ENCODE measurements at places on chromosomes 3 and 15.

DNA sequence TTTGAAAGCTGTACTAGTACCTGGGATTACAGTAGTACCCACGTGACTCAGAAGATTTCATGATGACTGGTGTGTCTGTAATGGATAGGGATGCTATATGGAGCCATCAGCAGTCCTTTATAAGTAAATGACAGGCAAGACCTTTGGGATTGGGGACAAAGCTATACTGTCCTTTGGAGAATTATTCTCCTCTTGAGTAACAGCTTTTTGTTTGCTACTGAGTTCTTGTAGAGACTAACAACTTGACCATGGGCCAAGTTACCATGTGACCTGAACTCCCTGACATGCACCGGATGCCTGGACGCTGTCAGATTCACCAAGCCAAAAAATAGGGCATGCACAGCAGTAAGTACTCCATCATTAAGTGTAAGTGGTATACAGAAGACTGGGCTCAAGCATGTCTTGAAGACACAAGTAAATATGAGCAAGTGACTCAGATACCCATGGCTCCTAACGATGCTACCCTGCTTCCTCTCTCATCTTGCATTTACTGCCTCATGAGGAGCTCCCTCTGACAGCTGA lies 12.9 kb downstream of the SEC11A start:
- no peak for DNase-seq

- no peak for DNase-seq
These were observed 2.0 kb downstream of the XRN1 start for GRCh38 chr3:142445816-142446254.

DNA sequence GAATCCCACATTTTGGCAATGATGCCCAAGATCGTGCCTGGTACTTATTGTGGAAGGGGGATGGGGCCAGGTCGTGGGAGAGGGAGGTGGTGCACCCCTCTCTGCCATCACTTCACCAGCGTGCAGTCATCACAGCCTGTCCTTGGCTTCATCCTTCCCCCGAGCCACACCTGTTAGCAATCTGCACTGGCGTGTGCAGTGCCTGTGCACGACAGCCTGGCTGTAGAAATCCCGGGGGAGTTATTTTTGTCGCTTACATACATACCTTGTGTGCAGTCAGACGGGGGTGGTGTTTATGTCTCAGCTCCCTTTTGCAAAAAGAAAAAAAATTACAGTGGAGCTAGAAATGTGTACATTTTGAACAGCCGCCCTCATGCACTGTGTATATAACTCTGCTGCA lies 216.0 kb downstream of the TLE3 start:
- DNase-seq = no peak

DNA sequence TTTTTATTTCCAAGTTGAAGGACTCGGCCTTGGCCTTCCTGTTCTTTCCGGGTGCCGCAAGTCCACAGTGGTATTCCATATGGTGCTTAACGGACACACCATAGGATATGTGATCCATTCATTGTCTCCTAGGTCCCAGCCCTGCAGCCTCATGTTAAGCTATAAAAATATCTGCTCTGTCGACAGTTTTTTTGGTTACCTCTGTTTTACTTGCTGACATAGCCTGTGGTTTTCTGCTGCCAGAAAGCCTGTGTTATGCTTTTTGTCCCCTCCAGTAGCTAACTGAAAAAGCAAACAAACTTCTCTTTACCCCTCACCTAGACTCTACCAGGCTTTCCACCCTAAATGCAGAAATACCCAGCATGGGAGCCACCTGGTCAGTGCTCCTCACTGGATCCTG lies 5.3 kb downstream of the INAFM2 start:
- DNase-seq = no peak

GRCh38 chr3:134360046-134360445 lies 14.2 kb downstream of the AMOTL2 start:
- no peak for DNase-seq

DNA sequence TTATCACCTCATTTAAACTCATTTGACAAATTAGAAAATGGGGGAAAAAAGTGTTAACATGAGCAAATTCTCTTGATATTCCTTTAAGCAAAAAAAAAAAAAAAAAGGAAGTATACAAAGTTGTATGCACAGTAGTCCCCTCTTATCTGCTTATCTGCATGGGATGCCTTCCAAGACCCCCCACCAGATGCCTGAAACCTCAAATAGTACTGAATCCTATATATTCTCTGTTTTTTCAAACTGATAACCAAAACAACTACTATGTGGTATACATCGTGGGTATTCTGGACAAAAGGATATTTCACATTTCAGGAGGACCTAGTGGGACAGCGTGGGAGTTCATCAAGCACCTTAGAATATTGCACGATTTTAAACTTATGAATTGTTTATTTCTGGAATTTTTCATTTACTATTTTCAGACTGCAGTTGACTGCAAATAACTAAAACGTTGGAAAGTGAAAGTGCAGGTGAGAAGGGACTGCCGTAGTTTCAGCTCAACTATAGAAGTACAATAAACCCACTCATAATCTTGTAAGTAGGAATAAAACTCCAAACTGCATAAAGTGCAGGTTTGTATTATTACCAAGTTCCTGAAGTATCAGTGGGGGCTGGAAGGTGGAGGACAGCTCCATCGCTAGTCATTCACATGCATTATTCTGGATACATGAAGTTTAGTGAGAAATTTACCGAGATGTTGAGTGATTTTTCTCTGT lies 43.6 kb upstream of the PLCL2 start:
- no peak for DNase-seq

- no peak for DNase-seq
These were observed 32.5 kb downstream of the DCUN1D1 start for GRCh38 chr3:182947888-182948287.
